T-helper 1 cell (primary cell): ENCODE measurements at places on chromosomes 2 and 18.
A peak's percentile ranks its signal among the peaks of the same experiment; 100 is the strongest.

DNA sequence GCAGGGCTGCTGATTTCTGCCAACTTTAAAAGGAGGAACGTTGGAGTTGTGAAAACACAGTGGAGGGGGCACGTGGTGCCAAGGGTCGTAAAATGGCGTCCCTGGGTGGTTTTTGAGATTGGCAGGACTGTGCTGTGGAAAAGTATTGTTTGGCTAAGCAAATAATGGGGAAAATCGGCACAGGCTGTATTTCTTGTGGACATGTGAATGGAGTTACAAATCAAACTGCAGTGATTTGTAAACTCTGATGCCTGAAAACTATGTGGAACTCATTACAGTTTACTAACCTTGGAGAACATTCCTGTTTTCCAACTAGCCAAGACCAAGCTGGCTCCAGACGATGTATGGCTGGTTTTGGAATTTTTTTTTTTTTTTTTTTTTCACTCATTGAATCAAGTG is 68.7 kb downstream of the KCTD1 start:
- no peak for DNase-seq

- no peak for DNase-seq
Observed at GRCh38 chr2:112277596-112278220, 2.3 kb downstream of the ZC3H6 start.

- DNase-seq: no peak
Observed at GRCh38 chr2:85850451-85850850, 38.3 kb downstream of the ST3GAL5 start.

- no peak for DNase-seq
Observed at GRCh38 chr2:136284226-136285119, 166.5 kb upstream of the CXCR4 start.

DNA sequence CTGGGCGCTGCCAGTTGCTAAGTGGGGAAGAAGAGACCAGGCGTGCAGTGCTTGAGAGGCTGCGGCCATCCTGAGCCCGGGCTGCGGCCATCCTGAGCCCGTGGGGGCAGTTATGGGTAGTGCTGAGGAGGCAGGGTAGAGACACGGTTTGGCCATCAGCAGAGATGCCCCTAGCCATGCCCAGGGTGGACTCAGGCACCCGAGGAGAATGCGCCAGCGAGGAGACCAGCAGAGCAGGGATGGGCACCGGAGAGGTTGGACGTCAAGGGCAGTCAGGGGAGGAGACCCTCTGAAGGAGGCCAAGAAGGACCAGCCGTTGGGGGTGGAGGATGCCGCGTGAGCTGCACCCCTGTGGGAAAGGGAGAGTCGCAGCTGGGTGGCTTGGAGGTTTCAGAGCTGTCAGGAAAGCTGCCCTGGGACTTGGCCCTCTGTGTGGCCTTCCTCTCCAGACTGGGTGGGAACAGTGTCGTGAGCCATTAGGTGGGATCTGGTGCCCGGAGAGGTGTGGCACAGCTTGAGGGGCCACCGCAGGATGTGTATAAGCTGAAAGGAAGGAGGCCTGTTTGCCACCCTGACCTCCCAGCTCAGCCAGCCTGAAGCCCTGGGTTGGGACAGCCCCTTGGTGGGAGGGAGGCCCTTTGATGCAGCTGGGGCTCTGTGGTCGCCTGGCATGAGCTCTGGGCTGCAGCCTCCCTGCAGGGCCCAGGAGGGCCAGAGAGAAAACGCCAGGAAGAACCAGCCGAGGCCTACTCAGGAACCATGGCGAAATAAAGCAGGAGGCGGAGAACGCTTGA is 56.0 kb downstream of the SH3BP4 start:
- DNase-seq: no peak

- DNase-seq: no peak
Observed at GRCh38 chr18:8701546-8702118, 3.7 kb upstream of the MTCL1 start.

DNA sequence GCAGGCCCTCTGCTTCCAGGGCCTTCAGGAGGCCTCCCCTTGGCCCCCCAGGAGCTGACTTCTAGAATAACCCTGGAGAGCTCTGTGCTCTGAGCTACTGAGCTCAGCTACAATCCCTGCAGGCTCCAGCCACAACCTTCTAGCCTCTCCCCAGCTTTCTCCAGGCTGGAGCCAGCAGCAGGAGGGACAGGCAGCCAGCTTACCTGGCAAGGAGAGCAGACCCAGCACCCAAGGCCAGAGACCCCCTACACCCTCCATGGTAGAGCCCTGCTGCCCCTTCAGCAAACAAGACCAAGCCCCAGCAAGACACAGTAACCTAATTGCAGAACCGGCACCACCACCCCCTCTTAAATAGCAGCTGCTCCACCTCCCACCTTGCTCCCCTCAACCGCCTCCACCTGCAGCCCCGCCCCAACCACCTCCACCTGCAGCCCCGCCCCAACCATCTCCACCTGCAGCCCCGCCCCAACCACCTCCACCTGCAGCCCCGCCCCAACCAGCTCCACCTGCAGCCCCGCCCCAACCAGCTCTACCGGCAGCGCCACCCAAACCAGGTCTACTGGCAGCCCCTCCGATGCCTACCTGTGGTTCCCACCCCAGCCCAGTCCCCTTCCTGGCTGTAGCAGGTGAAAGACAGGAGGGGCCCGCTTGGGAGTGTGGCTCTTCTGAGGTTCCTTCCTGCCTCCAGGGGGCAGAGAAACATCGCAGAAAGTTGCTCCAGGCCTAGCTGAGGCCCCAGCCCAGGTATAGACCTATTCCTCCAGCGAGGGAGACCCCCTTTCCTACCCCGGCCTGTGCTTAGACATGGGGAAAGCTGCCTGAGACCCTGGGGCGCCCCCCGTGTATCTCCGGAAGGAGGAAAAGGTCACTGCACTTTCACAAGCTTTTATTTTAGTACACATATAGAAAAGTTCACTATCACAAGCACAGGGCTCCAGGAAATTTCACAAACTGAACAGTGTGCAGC is at the start of gene ASTL:
ASTL (minus strand) TSS at position 324 of the 967 bp plus-strand sequence; CDS start at position 258, 66 bp downstream.
- DNase-seq: peak; percentile 62

GRCh38 chr2:121235542-121235941 is 49.5 kb downstream of the TFCP2L1 start:
- DNase-seq: no peak

DNA sequence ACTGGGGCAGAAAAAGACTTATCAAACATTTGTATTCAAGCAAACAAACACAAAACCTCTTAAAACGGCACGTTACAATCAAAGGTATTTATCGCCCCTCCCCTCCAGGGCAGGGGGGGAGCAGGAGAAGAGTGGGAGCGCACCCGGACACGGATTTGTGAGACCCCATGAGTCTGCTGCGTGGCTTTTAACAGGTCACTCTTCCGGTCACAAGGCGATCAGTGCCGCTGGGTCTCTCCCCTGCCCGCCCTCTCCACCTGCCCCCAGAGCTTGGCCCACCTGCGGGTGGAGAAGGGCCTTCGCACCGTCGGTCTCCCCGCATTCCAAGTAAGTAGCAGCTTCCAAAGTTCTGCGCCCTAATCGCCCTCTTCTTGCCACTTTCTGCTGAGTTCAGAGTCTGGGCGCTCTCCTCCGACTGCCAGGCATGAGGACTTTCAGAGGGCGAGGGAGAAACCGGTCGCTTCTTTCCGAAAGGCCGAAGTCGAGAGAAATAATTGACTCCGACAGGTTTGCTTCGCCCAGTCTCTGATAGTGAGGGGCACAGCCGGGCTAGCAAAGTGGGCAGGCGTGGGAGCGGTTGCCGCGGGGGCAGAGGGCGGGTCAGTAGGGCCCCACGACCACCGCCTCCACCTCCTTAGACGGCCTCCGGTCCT is 800 bp downstream of the RPRM start:
- no peak for DNase-seq

GRCh38 chr2:106175086-106175850 is 18.8 kb downstream of the UXS1 start:
- DNase-seq: no peak

GRCh38 chr2:240236217-240237111 is 96.0 kb upstream of the OTOS start:
- no peak for DNase-seq

DNA sequence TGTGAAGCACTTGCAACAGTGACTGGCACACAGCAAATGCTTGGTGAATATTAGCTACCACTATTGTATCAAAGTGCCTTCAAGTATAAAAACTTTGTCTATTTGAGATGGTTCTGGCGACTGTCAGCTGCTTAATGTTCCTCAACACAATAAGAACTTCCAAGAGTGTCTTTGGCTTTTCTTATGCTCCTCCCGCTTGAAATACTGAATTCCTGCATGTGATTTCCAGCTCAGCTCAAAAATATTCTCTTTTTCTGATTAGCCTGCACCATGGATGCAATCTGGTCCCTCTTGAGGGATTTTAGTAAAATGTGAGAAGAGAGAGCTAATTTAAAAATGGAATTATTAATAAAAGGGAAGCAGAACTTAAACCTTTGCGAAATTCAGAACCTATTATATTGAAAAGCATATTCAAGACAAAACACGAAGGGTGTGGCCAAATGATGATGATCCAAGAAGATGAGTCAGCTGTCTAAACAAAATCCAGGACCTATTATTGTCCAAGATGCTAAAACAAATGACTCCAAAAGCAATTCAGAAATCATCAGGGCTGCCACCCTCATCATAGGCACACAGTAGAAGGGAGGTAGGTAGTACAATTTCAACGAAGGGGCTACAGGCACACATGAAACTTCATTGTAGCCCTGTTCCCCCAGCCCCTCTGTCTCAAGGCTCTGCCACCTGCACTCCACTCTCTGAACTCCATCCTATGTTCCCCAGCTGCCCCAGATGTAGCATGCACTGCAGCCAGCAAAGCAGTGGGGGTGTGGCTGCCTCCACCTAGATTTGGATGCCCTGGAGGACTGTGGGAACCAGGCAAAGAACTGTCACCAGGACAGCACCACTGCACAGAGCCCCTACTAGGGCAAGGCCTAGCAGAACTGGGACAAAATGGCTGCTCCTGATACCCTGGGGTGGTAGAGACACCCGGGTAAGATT is 190.1 kb downstream of the ZNF385B start:
- DNase-seq: no peak

DNA sequence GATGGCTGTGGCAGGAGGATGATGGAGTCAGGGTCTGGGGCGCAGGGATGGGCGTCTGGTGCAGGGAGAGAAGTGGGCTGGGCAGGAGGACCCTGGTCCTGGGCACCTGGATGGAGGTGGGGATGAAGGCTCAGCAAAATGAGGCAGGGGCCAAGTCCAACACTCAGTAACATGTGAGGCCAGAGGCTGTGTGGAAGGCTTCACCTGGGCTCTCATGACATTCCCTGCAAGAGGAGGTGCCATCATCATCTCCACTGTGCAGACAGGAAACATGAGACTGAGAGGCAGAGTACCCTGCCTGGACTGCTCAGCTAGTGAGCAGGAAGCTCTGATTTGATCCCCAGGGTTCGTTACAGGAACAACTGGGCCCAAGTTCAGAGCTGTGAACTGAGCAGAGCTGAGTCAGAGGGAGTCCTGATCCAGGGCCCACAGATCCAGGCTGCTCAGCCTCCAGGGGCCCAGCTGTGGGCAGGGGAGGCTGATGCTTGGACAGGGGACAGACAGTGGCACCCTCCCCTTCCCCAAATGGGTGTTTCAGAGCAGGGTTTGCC is 36.9 kb downstream of the HJURP start:
- no peak for DNase-seq

DNA sequence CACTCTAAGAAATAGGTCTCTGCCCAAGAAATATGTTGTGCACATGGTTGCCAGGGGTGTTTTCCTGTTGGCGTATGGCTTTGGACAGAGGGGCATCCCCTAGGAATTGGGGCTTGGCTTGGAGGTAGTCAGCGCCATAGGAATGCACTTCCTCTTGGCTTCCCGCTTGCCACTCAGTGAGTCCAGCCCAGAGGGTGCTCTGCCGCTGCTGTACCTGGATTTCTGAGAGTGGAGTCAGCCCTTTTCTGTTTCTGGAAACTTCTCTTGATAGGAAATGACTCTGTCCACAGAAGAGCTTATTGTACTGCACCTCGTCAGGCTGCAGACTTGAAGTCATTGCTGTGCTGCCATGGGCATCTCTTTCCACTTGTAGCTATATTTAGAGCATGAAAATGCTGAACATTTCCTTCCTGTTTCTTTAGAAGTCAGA is 116.7 kb upstream of the MGAT5 start:
- no peak for DNase-seq

DNA sequence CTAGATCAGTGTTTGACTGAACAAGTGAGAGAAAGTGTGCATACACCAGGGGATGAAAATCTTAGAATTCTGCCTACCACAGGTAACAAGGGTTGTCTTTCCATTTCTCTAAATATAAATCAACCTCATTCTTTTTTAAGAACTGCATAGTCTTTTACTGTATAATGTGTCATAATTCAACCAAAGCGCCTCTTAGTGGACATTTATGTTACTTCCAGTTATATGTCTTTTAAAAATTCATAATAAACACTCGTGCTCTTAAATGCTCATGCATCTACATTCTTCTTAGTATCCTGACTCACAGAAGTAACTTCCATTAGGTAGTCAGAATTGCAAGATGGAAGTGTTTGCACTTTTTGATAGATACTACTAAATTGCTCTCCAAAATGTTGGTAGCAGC is 76.2 kb downstream of the CHRNA1 start:
- no peak for DNase-seq

- DNase-seq: no peak
Observed at GRCh38 chr18:10142056-10142455, 228.2 kb downstream of the VAPA start.

GRCh38 chr18:2407961-2408360 is 163.3 kb downstream of the METTL4 start:
- no peak for DNase-seq

- DNase-seq: no peak
Observed at GRCh38 chr2:192465141-192465540, 270.4 kb upstream of the TMEFF2 start.

- DNase-seq: no peak
Observed at GRCh38 chr2:80438686-80439085, 134.1 kb upstream of the LRRTM1 start.

DNA sequence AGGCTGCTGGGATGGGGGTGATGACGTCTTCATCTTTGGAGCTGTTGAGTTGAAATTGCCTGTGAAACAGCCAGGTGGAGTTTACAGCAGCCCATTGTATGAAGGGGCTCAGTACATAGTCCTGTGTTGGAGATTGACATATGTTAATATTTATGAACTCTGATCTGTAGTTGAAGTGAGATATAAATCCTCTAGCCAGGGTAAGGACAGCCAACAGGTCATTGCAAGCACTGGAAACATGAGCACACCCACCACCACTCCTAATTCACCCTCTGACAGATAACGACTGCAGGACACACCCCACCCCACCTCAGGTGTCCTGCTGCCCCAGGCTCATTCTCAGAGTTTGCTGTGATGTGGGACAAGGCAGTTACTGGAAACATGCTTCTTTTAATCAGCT is 112.4 kb upstream of the TRIB2 start:
- no peak for DNase-seq

- DNase-seq: no peak
Observed at GRCh38 chr2:160477032-160477431, 16.6 kb downstream of the RBMS1 start.

DNA sequence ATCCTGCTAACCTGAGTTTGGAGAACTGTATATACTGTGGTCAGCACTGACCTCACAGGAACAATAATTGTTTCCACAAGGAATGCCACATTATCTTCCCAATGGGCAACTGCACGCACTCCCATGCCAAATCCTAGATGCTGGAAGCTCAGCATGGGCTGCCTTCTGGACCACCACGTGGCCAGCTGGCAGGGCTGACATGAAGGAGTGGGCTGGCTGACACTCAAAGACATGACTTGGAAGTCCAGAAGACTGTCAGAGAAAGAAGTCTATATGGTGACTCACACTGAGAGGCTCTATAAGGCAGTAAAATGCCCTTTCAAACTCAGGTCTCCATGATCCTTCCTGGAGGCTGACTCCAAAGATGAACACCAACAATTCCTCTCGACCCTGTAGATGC is 98.4 kb upstream of the RNF152 start:
- DNase-seq: no peak

GRCh38 chr2:104047516-104047915 is 806.4 kb upstream of the POU3F3 start:
- DNase-seq: no peak
